ENCODE measurements at places on chromosomes 2 and 18.
A peak's percentile ranks its signal among the peaks of the same experiment; 100 is the strongest.

GRCh38 chr2:195360242-195360641 is 296.8 kb upstream of the SLC39A10 start:
- no peak for DNase-seq

- DNase-seq = peak; percentile 75
These were observed 202 bp downstream of the MCEE start for GRCh38 chr2:71129902-71130151.

- DNase-seq = no peak
These were observed 428.2 kb upstream of the KCNH7 start for GRCh38 chr2:163266772-163267171.

GRCh38 chr2:604854-605524 is 72.2 kb downstream of the TMEM18 start:
- DNase-seq = no peak

DNA sequence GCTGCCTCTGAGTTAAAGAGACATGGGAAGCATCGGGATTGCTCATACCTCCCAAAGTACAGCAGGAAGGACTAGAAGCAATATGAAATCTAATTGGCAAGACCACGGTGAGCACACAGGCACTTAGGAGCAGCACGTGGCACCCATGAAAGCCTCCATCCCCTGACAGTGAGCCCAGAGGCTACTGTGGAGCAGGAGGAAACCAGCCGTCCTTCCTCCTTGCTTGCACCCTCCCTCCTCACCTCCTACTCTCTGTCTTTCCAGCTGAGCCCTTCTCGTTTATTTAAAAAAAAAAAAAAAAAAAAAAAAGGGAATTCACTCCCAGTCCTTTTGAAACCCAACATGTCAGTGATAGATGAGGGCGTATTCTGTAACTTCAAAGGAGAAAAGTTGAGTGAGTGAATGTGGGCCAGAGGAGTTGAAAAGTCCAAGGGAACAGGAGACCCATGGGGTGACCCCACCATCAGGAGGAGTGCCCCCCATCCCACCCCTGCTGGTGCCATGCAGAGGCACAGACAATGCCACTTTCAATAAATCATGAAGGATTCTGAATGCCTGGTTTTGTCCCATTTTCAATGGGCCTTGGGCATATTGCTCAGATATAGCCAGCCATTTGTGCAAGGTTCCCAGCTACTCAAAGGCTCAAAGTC is 96.6 kb upstream of the ALPP start:
- no peak for DNase-seq

- DNase-seq = no peak
These were observed 265.9 kb upstream of the PXDN start for GRCh38 chr2:2010251-2010650.

GRCh38 chr2:102749938-102750337 is 11.9 kb upstream of the TMEM182 start:
- no peak for DNase-seq

DNA sequence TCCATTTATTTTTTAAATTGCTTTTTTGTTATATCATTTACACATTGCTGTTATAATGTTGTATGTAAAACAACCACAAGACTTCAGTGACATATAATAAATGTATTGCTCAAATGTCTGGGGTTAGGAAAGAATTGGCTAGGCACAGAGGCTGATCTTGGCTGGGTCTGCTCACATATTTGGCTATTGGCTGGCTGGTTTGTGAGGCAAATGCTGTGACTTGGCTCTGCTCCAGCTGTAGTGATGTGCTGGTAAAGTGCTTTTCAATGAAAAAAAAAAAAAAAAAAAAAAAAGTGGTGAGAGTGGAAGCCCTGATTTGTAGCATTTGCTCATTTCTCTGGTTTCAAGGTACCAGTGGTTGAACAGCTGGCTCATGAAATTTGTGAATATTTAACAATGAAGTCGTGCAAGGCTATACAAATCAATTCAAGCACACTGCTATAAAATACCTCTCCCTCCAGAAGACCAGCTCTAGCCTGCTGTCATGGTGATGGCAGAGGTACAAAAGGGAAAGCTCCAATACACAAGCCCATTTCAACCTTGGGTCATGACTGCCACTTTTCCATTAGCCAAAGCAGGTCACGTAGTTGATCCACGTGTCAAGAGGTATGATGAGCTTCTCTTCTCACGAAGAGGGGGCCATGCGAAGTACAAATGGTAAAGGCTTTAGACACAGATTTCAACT is 43.7 kb upstream of the RIT2 start:
- DNase-seq = no peak
